ENCODE measurements at places on chromosomes 16 and 17.

DNA sequence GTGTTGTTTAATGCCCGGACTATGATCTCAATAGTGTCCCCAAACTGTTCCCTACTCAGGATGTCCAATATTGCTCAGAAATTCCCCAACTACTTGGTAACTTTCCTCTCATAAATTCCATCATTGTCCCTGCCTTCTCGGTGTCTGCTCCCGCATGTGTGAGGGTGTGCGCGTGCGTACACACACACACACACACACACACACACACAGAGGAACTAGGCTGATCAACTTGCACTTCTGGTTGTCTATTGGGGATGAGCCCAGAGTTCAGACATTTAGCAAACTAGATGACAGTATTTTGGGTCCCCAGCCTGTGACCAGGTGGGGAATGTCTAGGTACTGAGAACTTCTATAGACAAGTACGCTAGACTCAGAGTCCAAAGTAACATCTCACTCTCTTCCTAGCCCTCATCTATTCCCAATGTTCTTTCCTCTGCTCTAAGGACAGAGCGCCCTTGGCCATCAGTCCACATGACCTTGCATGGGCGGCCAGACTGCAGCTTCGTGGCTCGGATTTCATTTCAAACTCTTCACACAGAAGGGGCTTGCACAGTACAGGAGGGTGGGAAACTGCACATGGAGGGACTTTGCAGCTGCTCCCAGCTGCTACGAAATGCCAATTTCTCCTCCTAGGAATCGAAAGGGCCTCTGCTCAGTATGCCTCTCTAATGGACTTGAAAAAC is 5.3 kb downstream of the HS3ST3A1 start:
- no peak for DNase-seq

- peak; percentile 25 for DNase-seq
These were observed 13.5 kb upstream of the ABAT start for GRCh38 chr16:8660841-8661301.

GRCh38 chr16:66103211-66103610 is 263.3 kb upstream of the CDH5 start:
- no peak for DNase-seq

GRCh38 chr17:36524428-36524876 is 10.2 kb downstream of the MYO19 start:
- DNase-seq = no peak

DNA sequence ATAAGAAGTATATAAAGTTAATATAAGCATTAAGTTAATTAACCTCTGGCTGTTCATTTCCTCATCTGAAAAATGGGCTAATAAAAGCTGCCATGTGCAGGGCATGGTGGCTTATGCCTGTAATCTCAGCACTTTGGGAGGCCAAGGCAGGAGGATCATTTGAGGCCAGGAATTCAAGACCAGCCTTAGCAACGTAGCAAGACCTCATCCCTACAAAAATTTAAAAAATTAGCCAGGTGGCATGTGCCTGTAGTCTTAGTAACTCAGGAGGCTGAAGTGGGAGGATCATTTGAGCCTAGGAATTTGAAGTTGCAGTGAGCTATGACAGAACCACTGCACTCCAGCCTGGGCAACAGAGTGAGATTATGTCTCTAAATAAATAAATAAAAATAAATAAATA is 40.6 kb upstream of the MMD start:
- DNase-seq = no peak

- no peak for DNase-seq
These were observed 13.2 kb upstream of the FOXJ1 start for GRCh38 chr17:76154292-76154691.

Measured in glomerular endothelial cell (primary cell).